Right ventricle myocardium inferior (tissue), 1 donor: ENCODE measurements at places on chromosomes 5 and 9.

- no peak for DNase-seq
Observed at GRCh38 chr5:82396396-82396795, 118.2 kb upstream of the RPS23 start.

GRCh38 chr9:104961701-104962359 is 33.9 kb upstream of the ABCA1 start:
- no peak for DNase-seq

DNA sequence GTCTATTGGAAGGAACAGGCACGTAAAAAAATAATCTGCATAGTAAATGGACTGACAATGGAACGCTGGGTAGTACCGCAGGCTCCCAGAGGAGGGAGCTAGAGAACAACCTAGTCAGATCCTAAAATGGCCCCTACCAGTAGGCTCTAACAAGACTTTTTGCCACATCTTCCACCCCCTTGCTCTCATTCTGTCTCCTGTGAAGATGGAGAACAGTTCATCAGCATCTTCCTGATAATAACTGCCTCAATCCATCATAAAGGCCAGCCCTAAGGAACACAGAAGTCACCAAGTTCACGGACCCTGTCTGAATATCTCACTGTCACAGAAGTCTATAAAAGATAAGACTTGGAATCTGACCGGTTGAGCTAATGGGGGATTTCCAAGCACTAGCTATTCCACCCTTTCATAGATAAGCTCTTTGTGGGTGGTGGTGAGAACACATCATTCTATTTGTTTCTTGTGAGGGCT is 133.4 kb downstream of the SLC1A3 start:
- DNase-seq = peak; percentile 71

DNA sequence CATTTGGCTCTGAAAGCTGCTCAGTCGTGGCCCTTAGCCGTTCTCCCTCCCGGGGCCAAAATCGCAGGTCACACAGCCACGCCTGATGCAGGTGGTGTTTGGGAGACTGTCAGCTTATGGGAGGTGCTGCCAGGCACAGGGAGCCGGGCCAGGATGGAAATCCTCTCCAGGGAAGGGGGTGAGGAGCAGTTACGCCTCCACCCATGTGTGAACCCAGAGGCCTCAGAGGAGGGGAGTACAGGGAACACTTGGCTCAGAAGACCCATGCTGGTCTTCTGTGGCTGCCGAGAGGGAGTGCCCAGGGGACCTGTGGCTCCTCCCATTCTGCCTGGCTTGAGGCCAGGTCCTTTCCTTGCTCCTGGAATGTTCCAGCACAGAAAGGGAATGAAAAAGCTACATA is 3.6 kb upstream of the OLFM1 start:
- DNase-seq = no peak

DNA sequence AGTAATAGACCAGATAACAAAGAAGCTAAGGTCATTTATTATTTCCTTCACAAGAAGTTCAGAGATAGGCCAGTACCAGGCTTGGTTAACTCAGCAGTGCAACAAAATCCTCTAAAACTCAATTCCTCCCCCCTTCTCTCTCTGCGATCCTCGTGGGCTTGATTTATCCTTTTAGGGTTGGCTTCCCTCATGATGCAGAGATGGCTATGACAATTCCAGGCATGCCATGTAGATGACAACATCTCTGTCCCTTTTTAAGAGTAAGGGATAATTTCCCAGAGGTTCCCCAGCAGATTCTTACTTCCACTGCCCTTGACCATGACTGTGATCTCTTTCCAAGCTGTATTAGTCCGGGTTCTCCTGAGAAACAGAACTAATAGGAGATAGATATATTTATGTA is 28.7 kb upstream of the DAP start:
- no peak for DNase-seq

GRCh38 chr9:79222483-79222882 is 349.3 kb upstream of the TLE4 start:
- DNase-seq = no peak

DNA sequence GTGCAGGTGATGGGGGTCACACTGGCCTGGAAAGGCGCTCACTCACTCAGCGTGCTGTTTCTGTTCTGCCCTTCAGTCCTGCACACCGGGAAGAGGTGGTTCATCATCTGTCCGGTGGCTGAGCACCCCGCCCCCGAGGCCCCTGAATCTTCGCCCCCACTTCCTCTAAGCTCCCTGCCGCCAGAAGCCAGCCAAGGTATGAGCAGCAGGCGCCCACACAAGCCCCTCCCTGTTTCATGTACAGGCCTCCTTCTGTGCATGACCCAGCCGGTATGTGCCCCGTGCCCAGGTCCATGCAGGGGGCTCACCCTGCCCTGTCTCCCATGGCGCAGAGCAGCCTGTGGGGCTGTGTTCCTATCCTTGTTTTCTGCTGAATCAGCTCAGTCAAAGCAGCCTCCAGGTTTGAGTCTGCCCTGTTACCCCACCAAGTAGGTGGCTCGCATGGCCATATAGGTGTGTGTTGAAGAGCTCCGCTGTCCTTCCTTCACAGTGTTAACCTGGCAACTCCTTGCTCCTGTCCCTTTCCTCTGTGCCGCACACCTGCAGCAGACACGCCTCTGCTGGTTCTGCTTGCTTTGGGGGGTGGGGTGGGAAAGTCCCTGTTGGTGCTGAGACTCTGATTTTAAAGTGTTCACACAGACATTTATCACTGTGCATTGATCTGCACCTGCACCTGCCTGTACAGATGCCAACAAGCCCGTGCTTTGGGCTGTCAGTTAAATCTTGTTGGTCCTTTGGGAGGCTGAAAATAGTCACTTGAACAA is 84.8 kb downstream of the WNK2 start:
- DNase-seq = no peak

- no peak for DNase-seq
Observed at GRCh38 chr5:122421374-122422079, 109.5 kb downstream of the SNCAIP start.

DNA sequence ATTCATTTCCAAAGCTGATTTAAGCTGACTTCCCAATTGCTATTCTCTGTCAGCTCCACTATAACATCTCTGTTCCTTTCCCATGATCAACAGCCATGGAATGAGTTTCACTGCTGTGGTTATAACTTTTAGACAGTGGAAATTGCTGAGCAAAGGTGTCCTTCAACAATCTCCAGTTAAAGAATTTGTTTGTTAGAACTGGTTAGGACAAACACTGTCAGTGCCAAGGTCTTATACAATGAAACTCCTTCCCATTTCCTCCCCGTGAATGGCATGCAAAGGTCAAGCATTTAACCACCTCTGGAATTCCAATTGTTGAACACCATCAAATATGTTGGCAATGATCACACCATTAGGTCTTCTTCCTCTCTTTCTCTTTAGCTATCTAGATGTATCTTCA is 45.7 kb upstream of the GHR start:
- no peak for DNase-seq

- DNase-seq = no peak
Observed at GRCh38 chr5:145847499-145848497, 12.7 kb upstream of the PRELID2 start.

GRCh38 chr9:127918183-127919107 is 1.6 kb upstream of the ST6GALNAC4 start:
- DNase-seq = peak; percentile 71

GRCh38 chr5:83972909-83973308 is 252.3 kb upstream of the HAPLN1 start:
- DNase-seq = no peak

DNA sequence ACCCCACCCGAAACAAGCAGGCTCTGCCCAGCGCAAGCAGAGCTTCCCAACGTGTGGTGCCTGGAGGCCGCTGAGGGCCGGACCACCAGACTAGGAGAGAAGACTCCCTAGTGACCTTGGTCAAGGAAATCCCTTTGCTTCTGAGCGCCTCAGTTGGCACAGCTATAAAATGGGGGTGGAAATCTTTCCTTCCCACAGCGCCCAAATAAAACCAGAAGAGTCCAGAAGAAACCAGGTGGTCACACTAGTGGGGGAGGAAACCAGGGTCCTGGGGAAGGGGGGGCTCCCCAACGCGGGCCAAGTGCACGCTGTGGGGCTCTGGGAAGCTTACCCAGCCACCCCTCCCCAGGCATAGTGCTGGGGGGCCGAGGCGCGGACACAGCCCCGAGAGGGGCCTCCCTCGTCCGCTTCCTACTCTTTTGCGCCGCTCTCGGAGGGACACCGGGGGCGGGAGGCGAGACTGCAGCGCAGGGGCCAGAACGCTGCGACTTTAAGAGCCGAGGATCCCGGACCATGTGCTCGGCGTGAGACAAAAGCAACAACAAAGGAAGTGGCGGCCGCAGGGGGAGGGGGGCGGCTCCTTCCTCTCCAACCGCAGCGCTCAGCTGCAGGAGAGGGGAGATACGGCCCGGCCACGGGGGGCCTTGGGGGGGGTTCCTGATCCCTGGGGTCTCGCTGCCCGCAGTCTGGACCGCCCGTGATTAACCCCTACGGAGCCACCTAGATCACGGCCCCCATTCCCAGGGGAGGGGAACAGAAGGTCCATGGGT is 885 bp downstream of the RNF44 start:
- peak; percentile 93 for DNase-seq

GRCh38 chr9:97615439-97616072 is 17.6 kb downstream of the TSTD2 start:
- no peak for DNase-seq

- DNase-seq = no peak
Observed at GRCh38 chr9:11192993-11193392, 580.2 kb upstream of the PTPRD start.

DNA sequence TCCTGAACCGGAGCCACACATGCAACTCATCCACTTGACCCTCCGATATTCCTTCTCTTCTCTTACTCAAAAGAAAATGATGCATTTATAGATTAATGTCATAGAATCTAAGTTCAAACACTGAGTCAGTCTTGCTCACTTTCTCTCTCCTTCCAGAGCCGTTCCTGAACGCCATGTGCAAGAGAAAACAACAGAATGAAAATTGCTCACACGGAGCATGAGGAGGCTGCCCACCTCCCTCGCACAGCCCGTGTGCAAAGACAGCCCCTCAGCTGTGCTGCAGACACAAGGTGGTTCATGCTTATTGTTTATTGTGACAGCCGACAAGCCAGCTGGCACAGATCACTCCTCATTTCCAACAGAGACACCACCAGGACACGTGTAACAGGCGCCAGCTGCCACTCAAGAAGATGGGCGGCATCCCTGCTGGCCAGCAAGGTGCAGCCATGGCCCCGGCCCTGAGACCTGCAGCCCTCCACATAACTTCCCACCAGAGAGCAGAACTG is 290.8 kb downstream of the GLIS3 start:
- no peak for DNase-seq

GRCh38 chr9:134204991-134205578 is 40.7 kb upstream of the RNU6ATAC start:
- DNase-seq = peak; percentile 60

- DNase-seq = no peak
Observed at GRCh38 chr5:79133121-79133656, 21.6 kb downstream of the BHMT start.

DNA sequence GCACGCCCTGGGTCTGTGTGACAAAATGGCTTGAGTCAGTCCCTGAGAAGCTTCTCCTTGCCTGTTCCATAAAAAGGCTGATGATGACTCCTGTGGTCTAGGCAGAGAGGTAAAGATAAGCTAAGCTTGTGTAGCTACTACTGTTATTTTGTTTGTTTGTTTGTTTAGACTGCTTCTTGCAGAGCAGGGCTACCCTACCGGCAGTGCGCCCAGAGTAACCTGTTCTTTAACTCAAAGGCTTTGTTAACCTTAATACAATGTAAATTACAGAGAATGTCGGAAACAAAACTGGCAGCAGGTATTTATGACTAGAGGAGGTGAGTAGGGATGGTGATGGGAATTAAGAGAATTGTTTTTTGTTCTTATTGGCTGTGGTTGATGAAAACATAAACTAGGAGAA is 87.6 kb downstream of the F2RL2 start:
- DNase-seq = no peak

DNA sequence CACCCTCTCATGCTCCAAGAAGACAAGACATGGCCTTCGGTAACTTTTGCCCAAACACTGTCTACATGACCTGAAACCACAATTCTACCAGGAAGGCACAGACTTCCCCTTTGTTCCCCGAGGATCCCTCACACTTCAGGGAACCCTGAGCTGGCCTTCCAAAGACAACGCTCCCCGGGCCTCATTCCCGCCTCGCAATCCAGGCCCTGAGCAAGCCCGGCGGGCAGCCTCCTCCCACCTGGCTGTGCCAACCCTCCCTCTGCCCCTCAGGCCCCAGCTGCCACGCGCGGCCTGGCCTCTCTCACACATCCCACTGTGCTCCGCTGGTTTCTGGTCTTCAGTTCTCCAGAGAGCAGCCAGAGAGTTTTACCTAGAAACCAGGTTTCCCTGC is 7.3 kb downstream of the QSOX2 start:
- peak; percentile 48 for DNase-seq

DNA sequence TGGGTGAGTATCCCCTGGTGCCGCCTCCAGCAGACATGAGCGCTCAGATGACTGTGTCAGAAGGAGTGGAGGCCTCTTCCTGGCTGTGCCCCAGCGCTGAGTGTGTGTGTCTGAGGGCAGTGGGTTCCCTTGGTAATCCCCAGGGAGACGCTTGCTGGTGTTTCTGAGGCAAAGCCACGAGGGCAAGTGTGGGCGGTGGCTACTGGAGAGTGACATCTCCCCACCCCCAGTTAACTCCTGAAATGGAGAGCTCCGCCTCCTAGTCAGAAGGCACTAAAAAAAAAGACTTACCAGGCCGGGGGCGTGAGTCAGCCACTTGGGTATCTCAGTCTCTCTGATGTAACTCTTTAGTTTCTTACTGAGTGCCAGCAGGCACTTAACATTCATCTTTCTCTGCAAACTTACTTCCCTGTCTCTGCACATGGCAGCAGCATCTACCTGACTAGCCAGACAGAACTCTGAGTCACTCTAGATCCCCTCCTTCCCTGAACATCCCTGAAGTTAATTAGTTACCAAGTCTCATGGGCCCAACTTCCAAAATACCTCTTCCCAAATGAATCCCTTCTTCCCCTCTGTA is 19.3 kb downstream of the ORM2 start:
- peak; percentile 69 for DNase-seq

DNA sequence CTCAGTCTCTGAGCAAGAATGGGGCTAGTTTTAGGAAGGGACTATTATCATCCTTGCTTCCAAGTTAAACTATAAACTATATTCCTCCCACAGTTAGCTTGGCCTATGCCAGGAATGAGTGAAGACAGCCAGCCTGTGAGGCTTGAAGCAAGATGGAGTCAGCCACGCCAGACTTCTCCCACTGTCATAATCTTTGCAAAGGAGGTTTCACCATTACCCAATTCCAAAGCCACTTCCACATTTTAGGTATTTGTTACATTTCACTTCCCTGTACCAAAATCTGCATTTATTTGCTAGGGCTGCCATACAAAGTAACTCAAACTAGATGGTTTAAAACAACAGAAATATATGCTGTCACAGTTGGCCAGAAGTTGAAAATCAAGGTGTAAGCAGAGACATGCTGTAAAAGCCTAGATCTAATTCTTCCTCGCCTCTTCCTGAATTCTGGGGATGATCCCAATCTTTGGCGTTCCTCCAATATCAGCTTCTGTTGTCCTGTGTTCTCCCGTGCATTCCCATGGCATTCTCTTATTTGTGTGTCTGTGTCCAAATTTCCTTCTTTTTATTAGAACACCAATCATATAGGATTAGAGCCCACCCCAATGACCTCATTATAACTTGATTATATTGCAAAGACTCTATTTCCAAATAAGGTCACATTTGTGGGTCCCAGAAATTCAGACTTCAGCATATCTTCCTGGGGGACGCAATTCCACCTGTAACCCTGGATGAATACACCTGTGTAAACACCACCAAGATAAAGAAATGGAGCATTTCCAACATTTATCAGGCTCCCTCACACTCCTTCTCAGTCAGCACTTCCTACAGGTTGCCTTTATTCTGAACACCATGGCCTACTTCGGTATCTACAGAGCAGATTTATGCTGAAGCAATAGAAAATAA is 126.8 kb downstream of the GCNT1 start:
- no peak for DNase-seq

- no peak for DNase-seq
Observed at GRCh38 chr5:135035678-135036030, 1.6 kb upstream of the PITX1 start.

GRCh38 chr5:7015586-7016256 is 302.5 kb downstream of the TENT4A start:
- no peak for DNase-seq
